ENCODE measurements at places on chromosomes 4 and X.

DNA sequence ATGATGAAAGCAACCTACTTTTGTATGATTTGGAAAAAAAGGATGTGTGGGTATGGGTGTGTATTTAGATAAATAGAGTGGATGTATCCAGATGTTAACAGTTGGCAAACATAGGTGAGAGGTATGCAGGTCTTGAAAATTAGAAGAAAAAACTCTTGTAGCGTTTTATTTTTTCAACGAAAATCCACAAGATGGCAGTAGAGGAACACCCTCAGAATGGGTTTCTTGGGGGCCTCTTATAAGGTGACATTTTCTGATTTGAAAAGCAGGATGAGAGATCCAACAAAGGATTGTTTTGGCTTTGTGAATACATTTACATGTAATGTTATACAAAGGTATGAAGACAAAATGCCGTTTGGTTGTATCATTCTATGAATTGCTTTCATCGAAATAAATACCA, 68.3 kb downstream of the FMR1NB start:
- DNase-seq = peak; percentile 58

- DNase-seq = no peak
These were observed 82.1 kb downstream of the BCOR start for GRCh38 chrX:40015693-40016092.

GRCh38 chrX:149504226-149504914, 736 bp downstream of the IDS start:
- peak; percentile 37 for DNase-seq

GRCh38 chrX:42127563-42127962, 204.2 kb upstream of the CASK start:
- no peak for DNase-seq

DNA sequence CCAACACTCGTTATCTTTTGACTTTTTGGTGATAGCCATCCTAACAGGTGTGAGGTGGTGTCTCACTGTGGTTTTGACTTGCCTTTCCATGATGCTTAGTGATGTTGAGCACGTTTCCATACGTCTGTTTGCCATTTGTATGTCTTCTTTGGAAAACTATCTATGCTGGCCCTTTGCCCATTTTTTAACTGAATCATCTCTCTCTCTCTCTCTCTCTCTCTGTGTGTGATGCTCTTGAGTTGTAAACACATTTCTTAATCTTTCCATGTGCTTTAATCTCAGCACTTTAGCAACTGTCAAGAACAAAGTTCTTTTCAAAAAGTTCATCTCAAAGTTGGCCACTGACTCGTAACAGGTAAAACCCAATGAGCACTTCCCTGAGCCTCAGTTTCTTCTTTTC, 10.5 kb downstream of the SORBS2 start:
- DNase-seq = no peak

DNA sequence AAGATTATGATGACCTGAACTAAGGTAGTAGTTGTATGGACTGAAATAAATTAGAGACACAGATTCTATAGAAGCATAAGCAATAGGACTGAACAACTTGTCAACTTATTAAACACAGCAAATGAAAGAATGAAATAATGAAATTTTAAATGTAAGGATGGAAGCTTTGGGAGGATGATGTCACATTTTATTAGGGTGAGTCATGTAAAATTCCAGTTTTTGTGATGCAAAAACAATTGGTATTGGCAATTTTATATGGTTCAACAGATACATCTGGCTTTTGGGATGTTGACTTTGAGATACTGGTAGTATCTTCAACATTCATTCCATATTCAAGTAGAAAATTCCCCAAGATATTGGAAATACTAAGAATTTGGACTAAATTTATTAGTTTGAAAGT, 72.7 kb upstream of the IL15 start:
- no peak for DNase-seq

GRCh38 chr4:3065551-3065950, 8.8 kb downstream of the HTT-AS start:
- no peak for DNase-seq

- DNase-seq = no peak
These were observed 480.1 kb upstream of the GALNT7 start for GRCh38 chr4:172688534-172688933.

DNA sequence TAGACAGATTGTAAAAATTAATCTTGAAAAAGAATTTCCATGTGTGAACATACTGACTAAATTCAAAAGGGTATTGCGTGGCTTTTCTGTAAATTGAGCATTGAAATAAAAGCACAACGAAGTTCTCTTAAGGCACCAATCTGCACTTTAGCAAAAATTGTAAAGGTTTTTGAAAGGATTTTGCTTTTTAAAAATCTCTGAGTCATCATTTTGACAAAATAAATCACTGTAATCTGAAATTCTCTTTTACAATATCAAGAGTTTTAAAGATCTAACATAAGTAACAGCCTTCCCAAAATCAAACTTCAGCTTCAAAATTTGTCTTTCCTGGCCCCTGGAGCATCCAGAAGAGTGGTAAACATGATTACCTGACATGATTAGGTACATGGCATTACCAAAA, 830.9 kb upstream of the AGA start:
- DNase-seq = no peak

DNA sequence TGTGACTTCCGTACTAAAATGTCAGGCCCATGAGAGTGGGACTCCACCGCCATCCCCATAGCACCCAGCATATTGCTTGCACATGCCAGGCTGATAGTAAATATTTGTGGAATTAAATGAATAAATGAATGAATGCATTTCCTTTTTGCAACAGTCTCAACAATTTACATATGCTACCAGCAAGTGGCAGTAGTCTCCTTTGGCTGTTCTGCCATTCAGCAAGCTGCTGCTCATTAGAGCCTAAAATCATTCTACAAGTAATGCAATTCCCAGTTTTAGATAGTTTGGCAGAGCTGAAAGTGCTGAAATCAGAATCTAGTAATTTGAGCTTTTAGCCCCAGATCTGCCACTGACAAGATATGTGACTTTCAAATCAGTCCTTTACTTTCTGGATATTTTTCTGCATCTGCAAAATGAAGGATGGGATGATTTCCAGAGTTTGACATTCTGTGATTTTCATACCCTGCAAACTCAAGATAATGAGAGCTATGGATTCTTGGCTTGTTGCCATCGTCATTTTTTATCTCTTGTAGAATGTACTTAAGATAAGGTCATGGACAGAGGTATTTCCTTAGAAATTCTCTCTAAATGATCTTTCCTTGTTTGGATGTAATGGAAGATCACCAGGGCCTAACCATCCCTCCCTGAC, 35.7 kb upstream of the INTS6L start:
- peak; percentile 68 for DNase-seq

GRCh38 chrX:35166023-35166422, 223.4 kb downstream of the FAM47B start:
- DNase-seq = no peak

GRCh38 chrX:119791437-119792231, at the start of gene RPL39:
TSS of gene RPL39 (minus strand) at chrX:119791630. CDS start at chrX:119791576, 54 bp downstream.
- DNase-seq = peak; percentile 90

- no peak for DNase-seq
These were observed 359.1 kb upstream of the PABPC4L start for GRCh38 chr4:134560728-134561127.

DNA sequence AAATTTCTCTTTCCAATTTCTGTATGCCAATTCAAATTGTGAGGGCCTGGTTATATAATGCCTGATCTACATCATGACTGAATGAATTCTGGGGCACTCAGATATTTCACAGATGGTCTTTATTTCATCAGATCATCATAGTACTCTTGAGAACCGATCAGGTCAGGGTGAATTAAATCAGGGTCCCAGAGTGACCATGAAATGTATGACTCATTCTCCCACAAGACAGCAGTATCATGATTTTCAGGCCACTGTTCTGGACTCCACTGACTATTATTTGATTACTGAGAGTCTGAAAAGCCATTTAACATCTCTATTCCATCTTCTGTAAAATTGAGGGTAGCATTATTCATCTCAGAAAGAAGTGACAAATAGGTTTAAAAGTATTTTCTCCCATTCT, 471.5 kb downstream of the ADGRL3 start:
- no peak for DNase-seq

- peak; percentile 43 for DNase-seq
These were observed 1.5 kb upstream of the TRIML2 start for GRCh38 chr4:188110741-188111471.

DNA sequence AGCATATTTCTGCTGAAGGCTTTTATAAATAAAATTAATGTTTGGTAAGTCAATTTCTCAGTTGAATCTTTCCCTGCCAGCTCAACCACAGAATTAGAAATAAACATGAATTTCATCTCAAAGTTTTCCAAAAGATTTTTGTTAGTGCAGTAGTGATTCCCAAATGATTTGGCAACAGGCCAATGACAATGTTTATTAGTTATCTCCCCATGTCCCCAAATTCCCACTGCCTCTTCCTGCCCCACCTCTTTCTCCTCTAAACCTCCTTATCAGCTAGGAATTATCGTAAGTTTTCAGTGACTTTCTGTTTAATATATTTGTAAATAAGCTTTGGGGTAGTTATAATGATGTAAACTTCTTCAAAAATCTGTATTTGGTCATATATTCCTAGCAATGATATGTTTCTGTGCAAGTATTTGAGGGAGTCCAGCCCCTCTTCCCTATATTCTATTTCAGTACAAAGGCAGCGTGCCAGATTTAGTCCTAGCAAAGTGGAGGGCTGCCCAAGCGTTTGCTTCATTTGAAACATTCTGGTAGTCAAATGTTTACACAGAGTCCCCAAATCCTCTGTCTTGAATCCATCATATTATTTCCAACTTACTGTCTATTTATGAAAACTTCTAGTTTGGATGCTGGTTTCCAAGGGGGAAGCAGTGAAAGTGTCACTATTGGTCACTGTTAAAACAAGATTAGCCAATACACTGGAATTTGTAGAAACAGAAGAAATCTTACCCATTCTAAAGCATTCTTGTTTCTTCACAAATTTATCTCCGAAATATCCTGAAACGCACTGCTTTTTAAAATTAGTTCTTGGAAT, 33.7 kb upstream of the ANKRD50 start:
- peak; percentile 35 for DNase-seq

DNA sequence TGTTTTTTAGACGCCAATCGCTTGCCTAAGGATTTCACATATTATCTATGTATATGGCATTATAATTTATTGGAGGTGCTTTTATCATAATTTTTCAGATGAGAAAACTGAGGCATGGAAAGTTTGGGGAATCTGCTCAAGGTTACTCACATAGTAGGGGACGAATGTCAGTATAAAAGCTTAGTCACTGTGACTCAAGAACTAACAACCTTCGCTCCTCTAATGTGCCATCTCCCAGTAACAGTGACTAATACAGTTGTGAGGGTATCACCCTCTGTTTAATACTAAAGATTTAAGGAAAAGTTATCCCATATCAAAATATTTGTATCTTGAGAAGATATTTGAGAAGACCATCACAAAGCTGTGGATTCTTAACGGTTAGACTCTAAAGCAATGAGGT, 353.1 kb upstream of the SPOCK3 start:
- no peak for DNase-seq

- DNase-seq = peak; percentile 59
These were observed 28.3 kb upstream of the NKX6-1 start for GRCh38 chr4:84527391-84527790.

DNA sequence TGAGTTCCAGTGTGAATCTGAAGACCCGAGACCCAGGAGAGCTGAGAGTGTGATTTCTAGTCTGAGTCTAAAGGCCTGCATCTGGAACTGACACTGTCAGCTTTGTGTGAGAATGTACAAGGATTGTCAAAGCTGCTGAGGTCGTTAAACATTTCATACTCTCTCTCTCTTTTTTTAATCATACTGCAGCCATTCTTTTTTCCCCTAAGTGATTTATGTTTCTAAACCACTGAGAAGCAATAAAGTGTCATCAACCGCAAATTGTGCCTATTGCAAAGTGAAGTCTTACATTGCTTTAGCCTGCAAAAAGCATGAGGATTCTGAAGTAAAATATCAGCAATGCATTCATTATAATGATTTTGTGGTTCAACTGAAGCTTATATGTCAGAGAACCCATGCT, 106.0 kb downstream of the ASMT start:
- no peak for DNase-seq

All from adipocyte (in vitro differentiated cells).